ENCODE measurements at places on chromosomes 16 and 17.

DNA sequence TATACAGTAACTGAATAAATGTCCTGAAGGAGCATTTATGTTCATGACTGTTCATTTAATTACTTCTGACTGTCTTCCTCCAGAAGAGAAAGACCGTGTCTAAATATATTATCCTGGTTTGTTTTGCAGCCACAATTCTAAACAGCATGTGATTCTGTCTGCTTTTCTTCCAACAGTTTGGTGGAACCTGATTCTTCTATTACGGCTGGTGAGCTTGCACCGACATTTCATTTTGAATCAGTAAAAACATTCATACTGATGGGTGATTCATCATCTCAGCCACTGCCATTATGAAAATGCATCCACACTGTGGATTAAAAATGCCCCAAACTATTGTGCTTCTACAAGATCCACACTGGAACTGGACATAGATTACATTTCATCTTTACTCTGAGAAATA is 16.9 kb downstream of the KNOP1 start:
- DNase-seq = no peak

DNA sequence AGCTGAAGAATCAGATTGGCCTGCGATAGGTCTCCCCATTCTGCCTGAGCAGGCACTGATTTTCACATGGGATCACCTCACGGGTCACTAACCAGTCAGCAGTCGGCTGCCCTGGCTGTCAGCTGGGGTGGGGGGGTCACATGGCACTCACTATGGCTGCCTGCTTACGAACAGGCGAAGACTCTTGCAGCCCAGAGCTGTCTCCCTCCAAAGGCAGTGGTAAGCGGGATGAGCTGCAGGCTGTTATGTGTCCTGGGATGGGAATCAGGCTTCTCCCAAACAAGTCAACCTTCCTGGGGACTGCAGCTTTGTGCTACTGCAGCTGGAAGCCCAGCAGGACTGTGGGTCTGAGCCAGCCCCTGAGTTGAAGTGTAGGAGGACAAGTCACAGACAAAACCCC is 29.0 kb upstream of the ADORA2B start:
- DNase-seq = no peak

DNA sequence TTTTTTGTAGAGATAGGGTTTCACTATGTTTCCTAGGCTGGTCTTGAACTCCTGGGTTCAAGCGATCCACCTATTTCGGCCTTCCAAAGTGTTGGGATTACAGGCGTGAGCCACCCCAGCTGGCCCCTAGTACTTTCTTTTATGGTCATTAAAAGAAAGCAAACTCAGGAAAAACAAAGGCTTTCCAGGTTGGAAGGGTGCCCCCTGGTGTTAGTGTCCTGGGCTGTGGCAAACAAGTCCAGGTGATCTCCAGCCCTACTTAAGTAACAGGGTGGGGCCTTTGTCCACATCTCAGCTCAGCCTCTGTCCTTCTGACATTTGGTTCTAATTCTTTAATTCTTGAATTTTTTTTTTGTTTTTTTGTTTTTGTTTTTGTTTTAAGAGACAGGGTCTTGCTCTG is 6.9 kb downstream of the IGFBP4 start:
- DNase-seq = peak; percentile 39

DNA sequence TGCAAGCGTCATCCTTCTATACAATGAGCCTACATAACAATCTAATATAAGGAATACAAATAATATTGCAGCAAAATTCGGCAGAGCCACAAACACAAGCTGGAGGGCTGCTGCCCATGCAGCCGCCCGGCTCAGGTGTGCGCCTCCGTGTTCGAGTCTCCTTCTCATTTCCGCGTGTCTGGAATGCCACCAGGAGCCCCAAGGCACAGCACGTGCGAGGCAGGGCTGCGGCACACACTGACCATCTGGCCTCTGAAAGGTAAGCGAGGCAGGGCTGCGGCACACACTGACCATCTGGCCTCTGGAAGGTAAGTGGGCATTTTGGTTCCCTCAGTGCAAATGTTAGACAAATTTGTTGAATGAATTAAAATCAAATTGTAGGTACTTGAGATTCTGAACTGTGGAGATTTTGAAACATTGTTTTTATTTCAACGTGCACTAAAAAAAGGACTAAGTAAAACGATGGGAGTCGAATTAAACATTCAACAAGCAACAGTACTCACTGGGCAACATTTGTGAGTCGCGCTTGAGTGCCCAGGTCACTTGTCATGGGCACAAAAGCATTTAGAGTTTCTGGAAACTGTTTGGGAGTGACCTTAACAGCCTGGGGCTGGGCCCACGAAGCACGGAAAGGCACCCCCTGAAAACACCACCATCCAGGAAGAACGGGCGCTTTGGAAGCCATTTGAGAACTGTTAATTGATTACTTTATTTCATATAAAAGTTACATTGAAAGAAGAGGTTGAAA is 37.4 kb downstream of the ZDHHC7 start:
- DNase-seq = no peak

GRCh38 chr17:19398301-19399181 is 11.6 kb upstream of the MFAP4 start:
- DNase-seq = no peak

- DNase-seq = no peak
Observed at GRCh38 chr16:85686912-85687591, 1.7 kb downstream of the GINS2 start.

DNA sequence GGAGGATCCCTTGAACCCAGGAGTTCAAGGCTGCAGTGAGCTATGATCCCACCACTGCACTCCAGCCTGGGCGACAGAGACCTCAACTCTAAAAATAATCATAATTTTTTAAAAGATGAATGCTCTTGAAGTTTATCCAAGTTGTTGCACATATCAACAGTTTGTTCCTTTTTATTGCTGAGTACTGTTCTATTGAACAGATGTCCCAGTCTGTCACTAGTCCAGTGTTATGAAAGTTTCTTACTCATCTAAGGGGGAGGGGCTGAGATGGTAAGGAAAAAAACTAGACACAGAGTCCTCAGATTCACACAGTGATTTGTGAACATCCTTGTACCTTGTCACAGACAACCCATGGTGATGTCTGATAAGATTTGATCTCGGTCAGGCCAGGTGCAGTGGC is 3.9 kb downstream of the ACAP1 start:
- DNase-seq = no peak

GRCh38 chr17:51611585-51611984 is 351.2 kb downstream of the UTP18 start:
- DNase-seq = no peak

- DNase-seq = no peak
Observed at GRCh38 chr17:4617590-4618351, 23.7 kb downstream of the ALOX15 start.

DNA sequence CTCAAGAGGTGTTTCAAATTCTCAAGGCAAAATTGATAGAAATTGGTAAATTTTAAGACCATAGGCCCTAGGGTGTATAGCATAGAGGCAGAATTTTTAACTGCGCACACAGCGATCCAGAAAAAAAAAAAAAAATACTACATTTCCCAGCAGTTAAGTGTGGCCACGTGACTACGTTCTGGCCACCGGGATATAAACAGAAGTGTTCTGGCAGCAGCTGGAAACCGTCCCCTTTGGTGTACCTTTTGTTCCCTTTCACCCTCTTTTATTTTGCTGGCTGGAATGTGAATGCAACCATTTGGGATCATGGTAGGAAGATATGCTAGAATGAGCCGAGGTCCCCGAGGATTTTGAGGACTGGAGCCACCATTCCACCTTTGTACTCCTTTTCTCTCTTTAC is 52.7 kb upstream of the AKAP1 start:
- DNase-seq = no peak

GRCh38 chr16:2692948-2693651 is 10.8 kb downstream of the KCTD5 start:
- no peak for DNase-seq

DNA sequence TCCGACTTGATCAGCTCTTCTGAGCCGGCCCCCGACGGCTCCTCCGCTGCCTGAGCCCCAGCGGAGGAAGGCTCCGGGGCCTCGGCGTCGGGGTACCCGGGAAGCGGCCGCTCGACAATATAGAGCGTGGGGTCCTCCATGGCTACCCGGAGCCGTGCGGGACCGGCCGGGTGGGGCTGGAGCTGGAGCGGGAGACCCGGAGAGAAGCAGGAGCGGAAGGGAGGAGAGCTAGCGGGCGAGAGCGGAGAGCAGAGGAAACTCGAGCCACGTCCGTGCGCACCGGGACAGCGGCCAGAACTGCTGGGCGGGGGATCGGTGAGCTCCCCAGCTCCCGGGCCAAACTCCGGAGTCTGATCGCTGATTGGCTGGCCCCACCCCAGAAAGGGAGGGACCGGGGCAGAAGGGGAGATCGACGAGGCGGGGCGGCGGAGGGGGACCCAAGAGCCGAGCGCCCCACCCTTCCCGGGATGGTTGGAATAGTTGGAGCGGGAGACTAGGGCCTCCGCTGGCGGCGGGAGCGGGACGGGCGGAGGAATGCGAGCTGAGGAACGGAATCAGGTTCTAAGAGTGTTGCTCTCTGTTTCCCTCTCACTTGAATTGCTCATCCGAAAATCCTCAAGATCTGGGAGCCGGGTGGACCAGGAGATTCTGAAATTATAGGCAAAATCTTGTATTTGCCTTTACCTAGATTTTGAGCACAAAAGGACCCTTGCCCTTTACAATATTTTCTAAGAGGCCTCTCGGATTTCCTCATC is at the start of gene CAVIN1:
CAVIN1 (minus strand) TSS at position 299 of the 755 bp plus-strand sequence; CDS start at position 140, 159 bp downstream.
- DNase-seq = no peak

DNA sequence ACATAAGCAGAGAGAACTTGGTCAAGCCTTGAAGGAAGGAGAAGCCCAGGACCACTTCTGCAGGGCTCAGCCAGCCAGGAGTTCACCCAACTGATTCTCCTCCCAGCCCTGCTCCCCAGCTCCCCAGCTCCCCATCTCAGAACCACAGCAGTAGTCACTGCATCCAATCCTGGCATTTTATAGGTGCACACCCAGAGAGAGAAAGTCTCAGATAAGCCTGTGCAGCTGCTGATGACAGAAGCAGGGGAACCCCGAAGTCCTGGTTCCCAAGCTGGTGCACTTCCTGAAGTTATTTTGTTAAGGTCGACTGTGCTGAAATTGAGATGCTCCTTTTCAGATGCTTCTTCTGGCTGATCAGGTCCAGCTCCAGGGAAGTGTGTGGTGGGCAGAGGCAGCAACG is 6.6 kb downstream of the RNF112 start:
- no peak for DNase-seq

DNA sequence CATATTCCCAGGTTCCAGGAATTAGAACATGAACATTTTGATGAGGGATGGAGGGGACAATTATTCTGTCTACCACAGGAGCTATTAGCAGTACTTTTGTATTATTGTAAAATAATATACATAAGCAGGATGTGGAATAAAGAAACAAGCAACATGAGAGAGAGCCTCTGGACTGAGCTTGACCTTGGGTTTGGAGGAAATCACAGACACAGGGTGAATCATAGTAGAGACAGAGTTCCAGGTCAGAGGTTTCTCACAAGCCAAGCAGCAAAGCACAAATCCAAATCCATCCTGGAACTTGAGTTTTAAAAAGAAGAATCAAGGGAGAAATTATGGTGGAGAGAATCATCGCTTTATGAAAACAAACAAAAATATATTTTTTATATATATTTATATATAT is 5.1 kb downstream of the KRT31 start:
- DNase-seq = no peak

- no peak for DNase-seq
Observed at GRCh38 chr16:12422233-12422632, 381.5 kb downstream of the CPPED1 start.

DNA sequence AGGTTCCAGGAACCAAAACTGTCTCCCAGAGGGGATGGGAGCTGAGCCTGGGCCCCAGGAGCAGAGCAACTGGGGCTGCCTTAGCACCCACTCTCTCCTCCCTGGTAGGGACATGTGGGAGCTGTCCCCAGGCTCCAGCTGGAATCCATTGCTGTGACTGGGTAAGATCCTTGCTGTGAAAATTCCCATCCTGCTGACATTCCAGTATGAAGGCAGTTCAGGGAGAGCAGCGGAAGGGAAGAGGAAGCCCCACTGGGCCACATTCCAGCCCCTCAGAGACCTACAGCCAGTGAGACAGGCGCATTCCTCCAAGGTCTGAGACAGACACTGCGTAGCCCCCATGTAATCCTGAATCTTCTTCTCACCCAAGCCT is 24.2 kb downstream of the MYO18A start:
- DNase-seq = no peak

- no peak for DNase-seq
Observed at GRCh38 chr17:42676424-42677011, at the start of gene PLEKHH3. TSS of gene PLEKHH3 (minus strand) at chr17:42676994. CDS start at chr17:42676563, 431 bp downstream.

DNA sequence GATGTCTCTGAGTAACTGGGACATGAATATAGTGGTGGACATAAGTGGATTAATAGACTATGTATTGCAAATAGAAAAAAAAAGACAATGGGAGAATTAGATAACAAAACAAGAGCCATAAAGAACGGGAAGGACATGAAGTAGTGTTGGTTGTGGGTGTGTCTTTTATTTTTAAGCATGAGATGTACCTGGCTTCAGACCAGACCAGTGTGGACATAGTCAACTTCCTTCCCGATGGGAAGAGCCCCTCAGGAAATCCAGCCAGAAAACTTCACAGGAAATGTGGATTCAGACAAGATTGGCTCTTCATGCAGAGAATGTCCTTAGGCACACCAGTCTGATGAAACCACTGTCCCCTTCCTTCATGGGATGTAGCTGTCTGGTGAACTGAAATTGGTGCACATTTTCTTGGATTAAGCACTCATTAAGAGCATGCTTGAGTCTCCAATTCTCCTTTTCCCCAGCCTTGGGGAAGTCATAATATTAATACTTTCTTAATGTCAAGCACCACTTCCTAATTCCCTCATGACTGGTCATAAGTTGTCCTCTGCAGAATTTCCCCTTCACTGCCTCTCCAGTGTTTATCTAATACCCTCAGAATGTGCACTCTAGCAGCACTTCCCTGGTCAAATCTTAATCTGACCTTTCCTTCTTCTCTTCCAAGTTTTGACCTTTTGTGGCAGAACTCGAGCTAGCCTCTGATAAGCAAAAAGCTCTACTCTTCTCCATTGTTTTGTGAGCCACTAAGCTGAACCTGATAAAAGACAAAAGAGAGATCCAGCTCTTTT is 350.6 kb upstream of the MAF start:
- DNase-seq = no peak

DNA sequence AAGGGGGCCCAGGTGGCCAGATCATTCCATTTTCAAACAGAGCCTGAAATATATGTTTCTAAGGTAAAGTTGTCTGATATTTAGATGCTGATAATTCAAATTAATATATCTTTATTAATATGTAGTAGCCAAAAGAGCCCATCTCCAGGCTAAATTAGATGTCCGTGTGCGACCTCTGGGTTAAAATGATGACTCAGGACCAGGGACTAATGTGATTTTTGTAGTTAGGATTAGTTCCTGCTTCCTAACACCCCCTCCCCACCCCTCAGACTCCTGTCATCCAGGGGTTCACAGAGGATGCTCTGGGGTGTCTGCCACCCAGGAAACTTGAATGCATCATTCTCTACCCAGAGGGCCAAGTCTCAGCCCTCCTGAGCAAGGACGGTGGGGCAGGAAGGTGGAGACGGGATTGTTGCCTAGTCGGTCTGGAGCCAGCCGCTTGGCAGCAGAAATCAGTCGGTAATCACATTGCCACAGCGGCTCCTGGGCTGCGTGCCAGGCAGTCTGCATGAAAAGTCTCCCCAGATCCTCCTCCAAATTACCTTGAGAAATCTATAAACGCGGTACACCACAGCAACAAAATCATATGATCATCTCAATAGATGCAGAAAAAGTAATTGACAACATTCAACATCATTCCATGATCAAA is 29.8 kb downstream of the CNGB1 start:
- DNase-seq = no peak

All from GM19239 (cell line).